ENCODE measurements at places on chromosomes 13 and 19.

- no peak for DNase-seq
These were observed 57.9 kb upstream of the PCDH8 start for GRCh38 chr13:52906122-52906903.

DNA sequence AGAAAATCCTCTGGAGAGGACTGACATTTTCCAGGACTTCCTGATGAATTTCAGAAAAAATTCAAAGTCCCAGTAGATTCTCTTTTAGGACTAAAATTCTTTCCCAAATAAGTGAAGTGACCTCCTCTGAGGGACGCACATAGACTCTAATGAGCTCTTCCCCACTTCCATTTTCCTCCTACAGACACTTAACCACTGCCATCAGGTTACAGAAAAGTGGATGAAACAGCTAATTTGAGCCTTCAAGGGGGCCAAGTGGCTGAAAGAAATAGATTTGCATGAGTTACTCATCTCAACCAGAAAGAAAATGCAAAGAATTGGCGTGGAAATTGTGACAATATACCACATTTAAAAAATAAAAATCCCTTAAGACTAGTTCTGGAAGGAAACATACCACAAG is 185.3 kb upstream of the EDNRB start:
- DNase-seq, result no peak

DNA sequence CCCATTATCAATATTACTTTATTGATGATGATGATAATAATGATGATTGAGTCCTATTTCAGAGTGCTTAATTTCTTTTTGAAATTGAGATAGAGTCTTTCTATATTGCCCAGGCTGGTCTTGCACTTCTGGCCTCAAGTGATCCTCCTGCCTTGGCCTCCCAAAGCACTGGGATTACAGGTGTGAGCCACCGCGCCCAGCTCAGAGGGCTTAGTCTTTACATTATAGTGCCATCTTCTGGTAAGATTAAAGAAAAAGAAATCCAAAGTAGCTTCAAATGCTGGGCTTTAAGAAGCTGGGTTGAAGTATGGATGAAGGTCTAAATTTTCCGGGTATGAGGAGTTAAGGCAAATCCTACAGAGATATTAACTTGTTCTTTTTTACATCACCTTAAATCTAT is 3.4 kb upstream of the ZNF333 start:
- no peak for DNase-seq

GRCh38 chr13:30429721-30430694 is 7.7 kb downstream of the UBE2L5 start:
- DNase-seq, result no peak

Data from activated T-helper 1 cell treated with anti-CD3 and anti-CD28 coated beads, Interleukin-2, amount 50 U/mL, for 16 hours (primary cell).